Esophagus (tissue), 2 donors: ENCODE measurements at places on chromosomes 1 and 21. TPM values are rescaled to one million over a fixed set of nuclear protein-coding genes. Genes with fewer than 3 reads are reported as not detected.

The AMY1B gene
- not detected for polyA plus RNA-seq

The DMBX1 gene
- 0.01 TPM for polyA plus RNA-seq

The IGSF9 gene
- polyA plus RNA-seq, result 16.1 TPM

The PTPRF gene
- polyA plus RNA-seq, result 69.9 TPM

The LRRC8D gene
- 3.5 TPM for polyA plus RNA-seq

The GJA9 gene
- polyA plus RNA-seq, result 0.86 TPM

The ZNF593 gene
- 42.3 TPM for polyA plus RNA-seq

The MIXL1 gene
- polyA plus RNA-seq, result not detected

The CD84 gene
- polyA plus RNA-seq, result 0.29 TPM

The GPR161 gene
- 3.4 TPM for polyA plus RNA-seq

The ZBTB8A gene
- 1.9 TPM for polyA plus RNA-seq

The PROX1 gene
- 0.26 TPM for polyA plus RNA-seq

The FMOD gene
- polyA plus RNA-seq, result 4.4 TPM

The NPR1 gene
- polyA plus RNA-seq, result 3.6 TPM
